ENCODE measurements at places on chromosomes 1 and 21.

DNA sequence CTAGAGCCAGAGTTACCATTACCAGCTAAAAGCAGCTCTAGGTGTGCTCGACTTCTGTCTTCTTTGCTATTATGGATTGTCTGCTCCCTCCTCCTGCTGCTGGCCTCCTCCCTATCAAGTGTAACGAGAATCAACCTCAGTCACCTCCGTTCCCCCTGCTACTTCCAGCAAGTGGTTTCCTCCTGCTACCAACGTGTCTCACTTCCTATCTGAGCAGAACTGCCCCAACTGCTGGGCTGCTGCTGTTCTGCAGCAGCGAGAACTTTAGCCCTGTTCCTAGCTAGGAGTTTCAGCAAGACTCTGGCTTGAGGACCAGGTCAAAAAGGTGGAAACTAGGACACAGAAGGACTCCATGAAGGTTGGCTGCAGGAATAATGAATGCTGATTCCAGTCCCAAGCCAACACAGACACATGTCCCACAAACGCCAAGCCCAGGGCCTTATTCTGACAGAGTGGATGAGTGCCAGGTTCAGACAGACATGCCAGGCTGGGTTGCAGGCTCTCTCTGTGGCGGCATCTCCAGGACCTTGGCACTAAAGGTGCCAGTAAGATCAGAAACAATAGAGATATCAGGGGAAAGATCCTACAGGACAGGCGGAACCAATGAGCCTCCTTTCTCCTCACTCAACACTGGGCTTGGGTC, 46.9 kb downstream of the CD34 start:
- no peak for DNase-seq

DNA sequence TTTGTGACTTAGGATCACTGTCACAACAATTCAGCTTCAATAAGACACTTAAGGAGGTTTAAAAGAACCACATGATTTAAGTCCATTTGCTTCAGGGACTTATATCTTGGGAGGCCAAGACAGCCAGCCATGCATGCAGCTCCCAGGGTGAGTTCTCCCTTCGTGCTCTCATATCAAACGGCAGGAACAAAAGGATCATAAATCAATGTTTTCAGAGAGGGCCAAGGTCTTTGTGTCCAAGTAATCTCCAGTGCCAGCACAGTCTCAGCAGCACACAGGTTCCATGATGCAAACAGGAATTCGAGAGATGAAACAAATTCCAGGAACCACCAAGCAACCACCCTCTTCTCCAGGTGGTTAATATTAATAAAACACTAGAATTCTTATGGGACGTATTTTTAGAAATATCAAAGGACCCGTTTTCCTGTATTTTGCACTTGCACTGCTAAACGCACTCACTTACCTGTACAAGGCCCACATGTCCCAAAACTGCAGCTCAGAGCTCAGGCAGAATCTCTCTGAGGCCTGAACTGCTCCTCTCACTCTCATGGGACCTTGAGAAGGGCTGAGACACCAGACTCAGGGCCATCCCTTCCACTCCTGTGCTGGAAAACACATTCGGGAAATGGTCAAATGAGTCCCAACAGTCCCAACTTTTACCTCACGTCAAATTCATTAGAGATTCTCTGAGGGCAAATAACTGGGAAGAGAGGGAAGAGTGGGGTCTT, 100.0 kb upstream of the RAB4A start:
- no peak for DNase-seq

GRCh38 chr1:226417350-226417749, 9.5 kb upstream of the PARP1 start:
- DNase-seq, result no peak

DNA sequence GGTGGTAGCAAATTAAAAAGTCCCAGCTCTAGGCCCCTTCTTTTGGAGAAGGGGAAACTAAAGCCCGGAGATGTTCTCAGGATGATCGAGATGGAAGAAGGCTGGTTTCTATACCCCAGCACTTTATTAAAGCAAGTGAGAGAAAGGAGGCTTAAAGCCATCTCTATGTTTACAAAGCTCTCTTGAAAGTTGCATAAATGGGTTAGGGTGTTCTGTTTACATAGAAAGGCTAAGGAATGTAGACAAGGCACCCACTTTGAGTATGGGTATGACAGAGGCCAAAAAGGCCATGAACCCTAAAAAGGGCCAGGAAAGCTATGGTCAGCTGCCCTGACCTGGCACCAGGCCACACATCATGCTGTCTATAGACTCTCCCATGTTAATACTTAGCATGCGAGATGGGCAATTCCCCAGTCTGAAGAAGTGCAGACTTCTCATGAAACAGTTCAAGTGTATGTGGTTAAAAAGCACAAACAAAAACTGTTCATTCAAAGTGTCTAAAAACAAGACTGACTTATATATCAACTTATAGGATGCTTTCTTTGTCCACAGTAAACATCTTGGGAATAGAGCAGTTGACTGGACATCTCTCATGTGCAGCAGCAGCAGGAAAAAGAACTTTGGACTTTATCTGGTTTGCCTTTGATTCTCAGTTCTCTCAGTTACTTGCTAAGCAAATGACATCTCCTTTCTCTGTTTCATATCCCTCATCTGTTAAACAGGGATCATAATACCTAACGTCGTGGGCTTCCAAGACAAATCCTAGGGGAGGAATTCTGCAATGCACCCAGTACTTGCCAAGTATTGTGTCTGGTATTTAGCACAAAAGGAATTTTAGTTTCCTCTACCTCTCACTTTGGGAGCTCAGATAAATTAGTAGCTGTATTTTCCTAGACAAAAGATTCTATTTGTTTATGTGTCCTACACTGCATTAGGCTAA, 521.6 kb downstream of the PLPP3 start:
- DNase-seq, result no peak

- DNase-seq, result no peak
Observed at GRCh38 chr1:237864338-237865244, 26.1 kb downstream of the ZP4 start.

DNA sequence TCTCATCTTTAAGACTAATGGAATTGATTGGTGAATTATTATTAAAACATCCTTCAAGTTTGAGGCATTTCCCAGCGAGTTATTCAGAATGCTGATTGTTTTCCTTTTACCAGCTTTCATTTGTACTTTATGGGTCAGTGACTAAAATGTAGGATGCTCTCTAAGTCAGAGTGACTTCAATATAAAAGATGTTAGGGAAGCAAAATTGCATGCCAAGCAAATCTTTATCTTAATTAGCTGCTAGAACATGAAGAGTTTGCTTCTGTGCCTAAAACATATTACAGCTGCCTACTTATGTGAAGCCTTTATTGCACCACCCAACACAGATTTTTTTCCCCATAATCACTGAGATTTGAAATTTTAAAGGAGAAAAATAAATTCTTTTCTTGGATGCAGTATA, 79.8 kb upstream of the CYYR1 start:
- no peak for DNase-seq

DNA sequence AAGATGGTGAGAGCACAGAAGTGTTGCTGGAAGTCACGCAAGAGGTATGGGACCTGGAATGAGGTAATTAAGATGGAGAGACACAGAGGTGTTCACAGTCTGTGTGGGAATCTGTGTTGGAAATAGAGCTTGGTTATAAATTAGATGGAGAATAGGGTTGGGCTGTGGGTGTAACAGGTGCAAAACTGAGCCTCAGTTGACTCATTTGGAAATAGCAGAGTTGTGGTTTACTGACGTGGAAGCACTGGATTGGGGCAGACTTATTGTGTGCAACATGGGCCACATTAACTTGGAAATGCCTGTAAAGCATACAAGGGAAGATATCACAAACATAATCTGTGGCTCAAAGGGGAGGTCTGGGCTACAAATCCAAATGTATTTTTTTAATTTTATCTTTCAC, 13.0 kb downstream of the CAMSAP2 start:
- DNase-seq, result no peak

DNA sequence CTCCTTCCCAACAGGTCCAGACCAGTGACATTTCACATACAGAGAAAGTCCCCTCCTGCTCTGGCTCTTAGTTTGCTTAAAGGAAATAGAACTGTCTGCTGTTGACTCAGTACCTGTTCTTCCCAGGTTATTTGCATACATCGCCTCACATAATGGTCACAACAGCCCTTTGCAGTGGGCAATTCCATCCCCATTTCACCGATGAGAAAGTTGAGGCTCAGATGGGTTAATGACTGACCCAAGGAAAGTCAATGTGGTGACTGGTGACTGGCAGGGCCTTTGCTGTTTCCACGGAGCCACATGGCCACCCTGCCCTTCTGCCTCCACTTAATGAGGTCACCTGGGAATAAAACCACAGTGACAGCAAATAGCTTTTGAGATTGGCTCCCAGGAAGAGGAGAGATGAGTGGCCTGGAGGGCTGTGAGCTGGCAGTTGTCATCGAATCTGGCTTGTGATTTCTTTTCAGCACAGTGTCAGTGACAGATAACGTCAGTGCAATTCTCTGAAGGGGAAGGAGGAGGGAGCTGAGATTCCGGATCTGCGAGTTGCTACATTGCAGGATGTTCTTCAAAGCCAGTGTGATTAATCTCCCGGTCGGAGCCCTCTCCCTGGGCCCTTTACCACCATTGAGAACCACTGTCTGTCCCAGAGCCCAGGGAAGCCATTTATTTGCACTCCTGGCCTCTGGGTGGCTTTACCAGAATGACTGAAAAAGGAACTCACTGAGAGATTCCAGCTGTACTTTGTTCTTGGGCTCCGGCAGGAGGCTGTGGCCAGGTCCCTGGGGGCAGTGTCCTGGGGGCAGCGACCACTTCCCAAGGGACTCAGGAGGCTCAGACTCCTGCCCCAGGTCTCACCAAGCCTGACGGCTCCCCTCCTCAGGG, 117.2 kb downstream of the CNIH3 start:
- no peak for DNase-seq

DNA sequence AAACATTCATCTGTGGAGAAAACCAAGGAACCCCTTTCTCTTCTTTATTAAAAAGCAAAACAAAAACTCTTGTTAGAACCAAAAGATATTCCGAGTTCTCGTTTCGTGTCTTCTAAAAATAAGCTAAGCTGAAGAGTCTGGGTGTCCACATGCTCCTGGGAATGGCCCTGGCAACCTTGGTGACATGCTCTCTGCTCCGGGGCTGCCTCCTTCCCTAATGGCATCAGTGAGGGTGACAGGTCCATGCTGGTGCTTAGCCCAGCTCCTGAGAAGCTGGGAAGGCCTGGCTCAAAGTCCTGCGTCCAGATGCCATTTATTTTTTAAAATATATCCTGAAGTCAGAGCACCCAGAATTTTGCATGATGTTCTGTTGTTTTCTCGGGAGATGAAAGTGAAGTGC, 24.6 kb upstream of the TRAPPC10 start:
- DNase-seq, result no peak

- DNase-seq, result no peak
Observed at GRCh38 chr21:20852866-20853265, 145.3 kb upstream of the NCAM2 start.

GRCh38 chr1:225653463-225654276, 747 bp upstream of the ENAH start:
- no peak for DNase-seq

DNA sequence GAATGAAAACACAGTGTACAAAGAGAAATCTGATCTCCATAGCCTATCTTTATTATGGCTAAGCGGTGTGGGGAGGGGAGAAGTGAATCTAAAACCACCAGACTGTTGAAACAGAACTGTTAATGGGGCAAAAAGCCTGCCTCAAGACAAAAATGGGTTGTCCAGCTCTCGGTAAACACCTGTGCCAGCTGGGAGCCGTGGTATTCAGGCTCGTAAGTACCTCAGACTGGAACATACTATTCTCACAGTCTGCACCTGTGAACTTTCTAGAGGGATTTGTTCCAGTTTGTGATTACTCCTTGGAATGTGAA, 42.7 kb upstream of the ATP1A1 start:
- DNase-seq, result no peak
